ENCODE measurements at places on chromosomes 16 and 17. TPM values are rescaled to one million over a fixed set of nuclear protein-coding genes. Genes with fewer than 3 reads are reported as not detected.

The ARL5C gene
- not detected for polyA plus RNA-seq

The EPOP gene
- polyA plus RNA-seq: 0.10 TPM

The RNF40 gene
- 61.9 TPM for polyA plus RNA-seq

The HSDL1 gene
- polyA plus RNA-seq: 7.0 TPM

The CDRT15L2 gene
- polyA plus RNA-seq: not detected

The KRT15 gene
- not detected for polyA plus RNA-seq

The GPR179 gene
- polyA plus RNA-seq: not detected

The EVPLL gene
- polyA plus RNA-seq: not detected

The CA5A gene
- not detected for polyA plus RNA-seq

The RCVRN gene
- not detected for polyA plus RNA-seq

The NTHL1 gene
- 16.3 TPM for polyA plus RNA-seq

The LRRC37A2 gene
- polyA plus RNA-seq: 10.1 TPM

The KRT23 gene
- not detected for polyA plus RNA-seq

The EME1 gene
- polyA plus RNA-seq: 0.43 TPM

The PSMC5 gene
- 201 TPM for polyA plus RNA-seq

The SLC16A11 gene
- 1.6 TPM for polyA plus RNA-seq

The SPATA22 gene
- not detected for polyA plus RNA-seq

The HID1 gene
- 5.2 TPM for polyA plus RNA-seq
